ENCODE measurements at places on chromosomes 6 and 20.

GRCh38 chr6:166423781-166424180, 41.0 kb upstream of the MPC1 start:
- H3K27ac ChIP-seq = no peak overlapping the region
- no peaks in the 10 kb centered on the region for H3K27me3 ChIP-seq
- no peak overlapping the region for H3K4me3 ChIP-seq
- DNase-seq = no peak

DNA sequence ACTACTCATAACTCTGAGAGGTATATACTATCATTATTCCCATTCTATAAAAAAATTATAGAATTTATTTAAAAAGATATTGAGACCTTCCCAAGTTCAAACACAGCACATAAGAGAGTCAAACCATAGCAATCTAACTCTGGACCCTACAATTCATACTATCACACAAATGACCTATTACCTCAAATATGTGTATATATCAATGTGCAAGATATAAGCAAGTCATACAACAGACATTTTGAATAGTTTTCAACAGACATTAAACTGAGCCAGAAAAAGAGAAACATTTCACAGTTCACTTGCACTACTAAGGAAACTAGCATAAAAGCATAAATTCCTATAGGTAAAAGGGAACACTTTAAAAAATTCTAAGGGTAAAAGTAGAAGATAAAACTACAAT, 11.7 kb downstream of the PHIP start:
- H3K27ac ChIP-seq = no peak overlapping the region
- H3K36me3 ChIP-seq = peaks cover 12% of the 10 kb centered on the region

- H3K4me3 ChIP-seq = peak overlapping the region; percentile 96
- H3K27ac ChIP-seq = peak overlapping the region; percentile 74
- H3K36me3 ChIP-seq = peaks cover 14% of the 10 kb centered on the region
These were observed 4.9 kb downstream of the VEGFA start for GRCh38 chr6:43774776-43775534.

GRCh38 chr20:62927128-62927705, 912 bp upstream of the DIDO1 start:
- peaks cover 3% of the 10 kb centered on the region for H3K36me3 ChIP-seq
- H3K27ac ChIP-seq = peak overlapping the region; percentile 93
- H3K4me1 ChIP-seq = peaks cover 59% of the 10 kb centered on the region
- DNase-seq = no peak
- H3K4me3 ChIP-seq = peak overlapping the region; percentile 93
- no peaks in the 10 kb centered on the region for H3K27me3 ChIP-seq

GRCh38 chr6:52877168-52877567, 32.3 kb downstream of the GSTA3 start:
- peaks cover 11% of the 10 kb centered on the region for H3K4me1 ChIP-seq
- H3K4me3 ChIP-seq = no peak overlapping the region
- H3K27me3 ChIP-seq = no peaks in the 10 kb centered on the region
- no peaks in the 10 kb centered on the region for H3K36me3 ChIP-seq

DNA sequence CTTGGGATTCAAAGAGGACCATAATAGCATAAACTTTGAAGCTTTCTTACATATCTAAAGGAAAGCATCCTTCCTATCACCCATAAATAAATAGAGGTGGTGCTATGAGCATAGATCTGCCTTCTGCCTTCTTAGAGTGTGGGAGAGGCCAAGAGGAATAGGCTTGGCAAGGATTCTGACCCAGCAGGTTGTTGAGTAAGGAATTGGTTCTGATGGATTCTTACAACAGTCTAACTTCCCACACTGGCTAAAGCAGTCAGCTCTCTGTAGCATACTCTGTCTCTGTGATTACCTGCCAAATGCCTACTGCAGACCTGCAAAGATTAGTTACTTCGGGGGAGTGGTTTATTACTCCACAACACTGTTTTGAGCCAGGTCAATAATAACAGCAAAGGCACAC, 198.0 kb upstream of the RAB32 start:
- no peaks in the 10 kb centered on the region for H3K36me3 ChIP-seq
- H3K27me3 ChIP-seq = no peaks in the 10 kb centered on the region
- no peak overlapping the region for H3K27ac ChIP-seq
- no peak overlapping the region for H3K4me3 ChIP-seq
- no peak for DNase-seq

DNA sequence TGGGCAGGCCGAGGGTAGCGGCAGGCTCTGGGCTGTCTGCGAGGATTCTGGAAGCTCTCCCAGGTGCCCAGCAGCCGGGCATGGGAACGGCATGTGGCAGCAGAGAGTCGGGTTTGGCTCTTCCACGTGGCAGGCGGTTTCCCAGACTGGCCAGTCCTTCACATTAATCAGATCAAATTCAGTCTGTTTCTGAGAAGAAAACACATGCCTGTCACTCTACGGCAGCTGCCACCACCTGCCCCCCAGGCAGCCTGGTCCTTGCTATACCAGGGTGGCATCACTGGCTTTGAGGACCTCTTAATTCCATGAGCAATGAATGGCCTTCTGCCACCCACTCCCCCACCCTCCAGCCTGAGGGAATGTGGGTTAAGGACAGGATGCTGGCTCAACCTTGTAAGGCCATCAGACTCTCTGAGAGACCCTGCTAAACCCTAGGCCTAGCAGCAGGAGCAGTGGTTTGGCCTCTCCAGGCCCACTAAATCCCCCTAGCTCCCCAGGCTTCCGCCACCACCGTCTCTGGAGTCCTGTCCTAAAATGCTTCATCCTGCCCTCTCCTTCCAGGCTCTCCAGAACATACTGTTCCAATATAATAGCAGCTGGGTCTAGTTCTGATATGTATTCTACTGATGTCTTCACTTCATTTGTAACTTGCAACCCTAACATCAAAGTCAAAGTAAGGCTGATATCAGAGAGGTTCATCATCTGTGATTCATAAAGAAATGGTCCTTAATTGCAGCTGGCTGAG, 47.8 kb downstream of the PLCG1 start:
- H3K27ac ChIP-seq = no peak overlapping the region
- no peak overlapping the region for H3K4me3 ChIP-seq

DNA sequence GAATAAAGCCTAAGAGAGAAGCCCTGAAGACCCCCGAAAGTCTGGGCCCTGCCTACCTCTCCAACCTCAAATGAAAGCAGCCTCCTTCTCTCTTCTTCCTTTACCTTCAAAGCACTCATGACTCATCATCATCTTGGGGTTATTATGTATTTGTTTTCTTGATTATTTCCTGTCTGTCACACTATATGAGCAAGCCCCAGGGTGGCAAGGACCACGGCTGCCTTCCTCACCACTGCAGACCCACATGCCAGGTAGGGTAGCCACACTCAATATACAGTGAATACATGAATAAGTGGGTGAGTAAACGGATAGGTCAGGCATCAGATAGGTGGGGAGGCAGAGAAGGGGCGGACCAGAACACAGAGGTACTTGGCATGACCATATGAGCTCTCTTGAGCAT, 8.8 kb downstream of the WFDC3 start:
- H3K36me3 ChIP-seq = no peaks in the 10 kb centered on the region
- no peak overlapping the region for H3K4me3 ChIP-seq
- no peak for DNase-seq
- no peak overlapping the region for H3K27ac ChIP-seq
- peaks cover 21% of the 10 kb centered on the region for H3K4me1 ChIP-seq

- no peak for DNase-seq
- peaks cover 4% of the 10 kb centered on the region for H3K4me1 ChIP-seq
- H3K27me3 ChIP-seq = no peaks in the 10 kb centered on the region
These were observed 218.7 kb downstream of the TRDN start for GRCh38 chr6:123418071-123418470.

GRCh38 chr20:62485062-62485700, 9.4 kb upstream of the GATA5 start:
- H3K27me3 ChIP-seq = peaks cover 8% of the 10 kb centered on the region
- DNase-seq = no peak
- H3K36me3 ChIP-seq = no peaks in the 10 kb centered on the region
- H3K4me3 ChIP-seq = peak overlapping the region; percentile 31
- peak overlapping the region; percentile 64 for H3K27ac ChIP-seq

DNA sequence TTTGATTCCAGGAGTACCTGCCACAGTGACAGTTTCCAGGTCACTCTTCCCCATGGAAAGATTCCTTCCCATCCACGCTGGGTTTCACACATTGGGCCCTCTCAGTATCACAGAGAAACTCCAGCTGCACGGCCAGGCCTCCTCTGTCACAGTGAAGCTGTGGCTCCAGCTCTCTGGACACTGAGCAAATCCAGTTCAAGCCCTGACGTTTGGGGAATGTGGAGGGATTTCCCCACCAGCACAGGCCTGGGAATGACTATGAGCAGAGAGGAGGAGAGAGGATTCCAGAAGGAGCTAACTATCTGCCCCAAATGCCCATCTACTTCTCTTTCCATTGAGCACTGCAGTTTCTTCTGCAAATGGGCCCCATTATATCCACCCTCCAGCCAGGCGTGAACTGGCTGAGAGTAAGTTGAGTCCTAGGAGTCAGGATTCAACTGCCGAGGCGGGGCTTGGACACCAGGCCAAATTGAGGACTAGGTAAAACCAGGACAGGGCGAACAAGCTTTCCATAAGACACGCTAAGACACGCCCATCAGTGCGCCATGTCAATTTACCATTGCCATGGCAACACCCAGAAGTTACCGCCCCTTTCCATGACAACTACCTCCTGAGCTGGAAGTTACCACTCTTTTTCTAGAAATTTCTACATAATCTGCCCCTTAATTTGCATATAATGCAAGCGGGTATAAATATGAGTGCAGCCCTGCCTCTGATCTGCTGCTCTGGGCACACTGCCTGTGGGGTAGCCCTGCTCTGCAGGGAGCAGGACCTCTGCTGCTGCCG, 9.2 kb upstream of the BNIP5 start:
- no peaks in the 10 kb centered on the region for H3K36me3 ChIP-seq
- H3K4me1 ChIP-seq = peaks cover 22% of the 10 kb centered on the region
- H3K27ac ChIP-seq = no peak overlapping the region

DNA sequence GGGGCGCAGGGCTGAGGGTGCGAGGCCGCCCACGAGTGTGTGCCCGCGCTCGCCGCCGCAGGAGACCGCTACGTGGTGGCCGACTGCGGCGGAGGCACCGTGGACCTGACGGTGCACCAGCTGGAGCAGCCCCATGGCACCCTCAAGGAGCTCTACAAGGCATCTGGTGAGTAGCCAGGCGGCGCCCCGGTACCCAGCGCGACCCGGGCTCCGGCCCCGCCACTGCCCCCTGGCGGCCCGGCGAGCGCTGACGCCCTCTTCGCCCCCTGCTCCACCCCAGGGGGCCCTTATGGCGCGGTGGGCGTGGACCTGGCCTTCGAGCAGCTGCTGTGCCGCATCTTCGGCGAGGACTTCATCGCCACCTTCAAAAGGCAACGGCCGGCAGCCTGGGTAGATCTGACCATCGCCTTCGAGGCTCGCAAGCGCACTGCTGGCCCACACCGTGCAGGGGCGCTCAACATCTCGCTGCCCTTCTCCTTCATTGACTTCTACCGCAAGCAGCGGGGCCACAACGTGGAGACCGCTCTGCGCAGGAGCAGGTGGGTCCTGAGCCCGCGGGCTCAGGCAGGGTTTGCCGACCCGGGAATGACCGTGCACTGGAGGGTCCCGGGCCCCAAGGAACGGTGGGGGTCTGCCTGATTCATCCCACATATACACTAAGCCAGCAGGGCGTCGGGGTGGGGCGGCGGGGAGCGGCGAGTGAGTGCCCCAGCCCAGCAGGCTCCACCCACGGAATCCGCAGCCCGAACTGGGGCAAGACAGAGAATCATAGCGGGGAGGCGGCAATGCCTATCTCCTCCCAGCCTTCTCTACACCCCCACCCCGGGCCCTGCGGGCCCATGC, 17.4 kb downstream of the HSPA12B start:
- peak overlapping the region; percentile 61 for H3K4me3 ChIP-seq
- peaks cover 58% of the 10 kb centered on the region for H3K27me3 ChIP-seq
- no peaks in the 10 kb centered on the region for H3K36me3 ChIP-seq
- H3K27ac ChIP-seq = no peak overlapping the region
- DNase-seq = no peak
- peaks cover 3% of the 10 kb centered on the region for H3K4me1 ChIP-seq

DNA sequence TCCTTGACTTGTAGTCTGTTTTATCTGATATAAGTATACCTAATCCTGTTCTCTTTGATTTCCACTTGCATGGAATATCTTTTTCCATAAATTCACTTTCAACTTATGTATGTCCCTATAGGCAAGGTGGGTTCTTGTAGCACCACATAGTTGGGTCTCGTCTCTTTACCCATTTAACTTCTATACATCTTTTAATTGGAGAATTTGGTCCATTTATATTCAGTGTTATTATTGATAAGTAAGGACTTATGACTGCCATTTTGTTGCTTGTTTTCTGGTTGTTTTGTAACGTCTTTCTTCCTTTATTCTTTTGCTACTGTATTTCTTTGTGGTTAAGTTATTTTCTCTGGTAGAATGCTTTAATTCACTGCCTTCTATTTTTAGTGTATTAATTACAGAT, 14.5 kb upstream of the ZNF311 start:
- no peak overlapping the region for H3K4me3 ChIP-seq
- H3K27me3 ChIP-seq = peaks cover 36% of the 10 kb centered on the region
- no peak overlapping the region for H3K27ac ChIP-seq

DNA sequence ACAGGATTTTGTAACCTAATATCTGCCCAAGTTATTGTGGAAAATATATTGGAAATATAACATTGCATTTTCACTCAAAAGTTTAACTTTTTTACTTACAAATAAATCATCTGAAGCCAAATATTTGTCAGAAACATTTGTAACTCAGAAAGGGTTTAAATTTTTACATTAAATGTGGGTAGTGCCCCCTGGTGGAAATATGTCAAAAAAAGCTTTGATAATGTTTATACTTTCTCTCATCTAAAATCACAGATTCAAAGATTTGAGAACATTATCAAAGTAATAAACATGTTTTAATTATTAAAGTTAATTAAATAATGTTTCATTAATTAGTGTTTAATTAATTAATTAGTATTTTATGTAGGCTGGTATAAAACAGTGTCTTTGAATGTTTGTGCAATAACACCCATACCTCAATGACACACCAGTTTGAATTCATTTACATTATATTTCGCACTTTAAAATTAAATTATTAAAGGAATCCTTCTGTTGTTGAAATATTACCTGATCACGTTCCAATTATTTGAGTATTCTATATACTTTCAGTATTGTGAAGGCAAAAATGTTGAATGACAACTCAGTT, 320.1 kb upstream of the FKBP1C start:
- H3K27me3 ChIP-seq = peaks cover 2% of the 10 kb centered on the region
- no peak overlapping the region for H3K4me3 ChIP-seq
- no peaks in the 10 kb centered on the region for H3K4me1 ChIP-seq
- DNase-seq = no peak
- no peak overlapping the region for H3K27ac ChIP-seq

DNA sequence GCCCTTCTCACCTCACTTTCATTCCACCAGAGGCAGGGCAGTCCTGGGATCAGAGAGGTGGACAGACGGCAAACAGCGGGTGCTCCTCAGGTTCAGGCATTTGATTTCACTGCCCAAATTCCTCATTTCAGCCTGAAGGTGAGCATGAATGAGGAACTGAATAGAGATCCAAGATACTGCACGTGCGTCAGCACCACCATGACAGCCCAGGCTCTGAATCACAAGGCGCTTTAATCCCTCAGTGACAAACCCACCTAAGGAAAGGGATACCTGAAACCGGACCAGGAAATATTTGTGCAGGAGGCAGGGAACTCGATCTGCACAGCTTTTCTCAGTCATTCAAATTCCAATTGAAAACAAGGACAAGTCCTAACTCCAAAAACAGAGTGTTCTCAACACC, 174.8 kb upstream of the HEY2 start:
- no peaks in the 10 kb centered on the region for H3K27me3 ChIP-seq
- no peak for DNase-seq
- no peaks in the 10 kb centered on the region for H3K36me3 ChIP-seq
- H3K4me1 ChIP-seq = peaks cover 15% of the 10 kb centered on the region
